A549 treated with Hydrocortisone at 1 μM for 4 hours (cell line): ENCODE measurements at places on chromosomes 13 and 19. TPM values are rescaled to one million over a fixed set of nuclear protein-coding genes. Genes with fewer than 3 reads are reported as not detected.

The HSD17B14 gene
- 12.0 to 17.2 TPM (median 13.8 TPM) in 5 replicates for total RNA-seq

The KCTD12 gene
- 1.2 to 2.1 TPM (median 1.6 TPM) in 5 replicates for total RNA-seq

The ADGRL1 gene
- total RNA-seq = 6.2 to 8.1 TPM (median 7.2 TPM) in 5 replicates

The SLC10A2 gene
- total RNA-seq = not detected in 5 replicates

The PSG11 gene
- not detected in 5 replicates for total RNA-seq

The CILP2 gene
- 0.13 to 0.38 TPM (median 0.21 TPM) in 5 replicates for total RNA-seq

The ZNF628 gene
- 5.2 to 9.1 TPM (median 6.3 TPM) in 5 replicates for total RNA-seq

The KLF1 gene
- 0.06 to 0.08 TPM in 2 of 5 replicates, not detected in the others for total RNA-seq

The FGF22 gene
- 0.37 to 0.75 TPM (median 0.55 TPM) in 5 replicates for total RNA-seq

The POP4 gene
- 193 to 210 TPM (median 202 TPM) in 5 replicates for total RNA-seq

The LIM2 gene
- total RNA-seq = not detected in 5 replicates

The ZNF724 gene
- 0.55 to 1.1 TPM (median 0.83 TPM) in 5 replicates for total RNA-seq

The LGI4 gene
- 0.21 to 0.42 TPM (median 0.26 TPM) in 5 replicates for total RNA-seq

The AMH gene
- total RNA-seq = 8.0 to 17.1 TPM (median 14.7 TPM) in 5 replicates

The CGB8 gene
- total RNA-seq = 1.4 to 3.7 TPM (median 2.8 TPM) in 5 replicates

The TGFBR3L gene
- total RNA-seq = 1.0 to 2.4 TPM (median 1.6 TPM) in 5 replicates

The TMPRSS9 gene
- total RNA-seq = 0.03 to 0.10 TPM (median 0.07 TPM) in 4 of 5 replicates, not detected in the other

The IGSF23 gene
- 0.15 to 0.84 TPM (median 0.66 TPM) in 5 replicates for total RNA-seq

The PDX1 gene
- 0.05 to 0.12 TPM (median 0.06 TPM) in 4 of 5 replicates, not detected in the other for total RNA-seq

The CRB3 gene
- total RNA-seq = 3.1 to 4.6 TPM (median 4.2 TPM) in 5 replicates

The MED4 gene
- 35.0 to 42.5 TPM (median 36.4 TPM) in 5 replicates for total RNA-seq

The PCDH17 gene
- 0.02 to 0.12 TPM in 2 of 5 replicates, not detected in the others for total RNA-seq

The PEAK3 gene
- 0.09 to 0.18 TPM (median 0.14 TPM) in 5 replicates for total RNA-seq

The CGB5 gene
- total RNA-seq = 0.21 to 0.49 TPM (median 0.23 TPM) in 5 replicates

The CYP4F8 gene
- total RNA-seq = not detected in 5 replicates

The ZFP30 gene
- 6.0 to 9.7 TPM (median 7.1 TPM) in 5 replicates for total RNA-seq

The SCEL gene
- total RNA-seq = 0.79 to 1.0 TPM (median 0.92 TPM) in 5 replicates

The FCGBP gene
- total RNA-seq = 0.63 to 0.97 TPM (median 0.70 TPM) in 5 replicates

The ZNF729 gene
- not detected in 5 replicates for total RNA-seq

The CEACAM6 gene
- 14.7 to 22.7 TPM (median 18.6 TPM) in 5 replicates for total RNA-seq

The PSG7 gene
- 0.10 TPM in 1 of 5 replicates, not detected in the others for total RNA-seq

The PABPC3 gene
- total RNA-seq = 0.12 to 0.17 TPM (median 0.15 TPM) in 5 replicates
